Stimulated activated CD4-positive, alpha-beta T cell treated with anti-CD3 and anti-CD28 coated beads, Interleukin-2, amount 100 ng/mL, for 24 hours (primary cell): ENCODE measurements at places on chromosomes 12 and 14.
A peak's percentile ranks its signal among the peaks of the same experiment; 100 is the strongest.

GRCh38 chr14:74848768-74849167, 27.2 kb downstream of the PROX2 start:
- DNase-seq: no peak

GRCh38 chr12:104181313-104181712, 34.3 kb upstream of the TXNRD1 start:
- no peak for DNase-seq

- no peak for DNase-seq
Observed at GRCh38 chr14:68873376-68873775, 80.5 kb upstream of the ZFP36L1 start.

GRCh38 chr12:13450231-13451080, 253.9 kb downstream of the EMP1 start:
- no peak for DNase-seq

DNA sequence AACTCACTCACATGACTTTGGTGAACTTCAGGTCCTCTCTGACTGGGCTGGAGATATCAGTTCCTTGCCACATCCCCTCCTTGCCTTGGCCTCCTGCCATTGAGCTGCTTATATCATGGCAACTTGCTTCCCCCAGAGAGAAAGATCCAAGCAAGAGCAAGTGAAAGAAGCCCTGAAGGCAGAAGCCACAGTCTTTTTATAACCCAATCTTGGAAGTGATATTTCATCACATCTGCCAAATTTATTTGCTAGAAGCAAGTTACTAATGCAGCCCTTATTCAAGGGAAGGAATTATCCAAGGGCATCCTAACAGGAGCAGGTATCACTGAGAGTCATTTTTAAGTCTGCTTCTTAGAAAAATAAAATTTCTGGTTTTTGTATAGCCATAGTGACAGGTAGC, 127.8 kb downstream of the SLC38A4 start:
- no peak for DNase-seq

DNA sequence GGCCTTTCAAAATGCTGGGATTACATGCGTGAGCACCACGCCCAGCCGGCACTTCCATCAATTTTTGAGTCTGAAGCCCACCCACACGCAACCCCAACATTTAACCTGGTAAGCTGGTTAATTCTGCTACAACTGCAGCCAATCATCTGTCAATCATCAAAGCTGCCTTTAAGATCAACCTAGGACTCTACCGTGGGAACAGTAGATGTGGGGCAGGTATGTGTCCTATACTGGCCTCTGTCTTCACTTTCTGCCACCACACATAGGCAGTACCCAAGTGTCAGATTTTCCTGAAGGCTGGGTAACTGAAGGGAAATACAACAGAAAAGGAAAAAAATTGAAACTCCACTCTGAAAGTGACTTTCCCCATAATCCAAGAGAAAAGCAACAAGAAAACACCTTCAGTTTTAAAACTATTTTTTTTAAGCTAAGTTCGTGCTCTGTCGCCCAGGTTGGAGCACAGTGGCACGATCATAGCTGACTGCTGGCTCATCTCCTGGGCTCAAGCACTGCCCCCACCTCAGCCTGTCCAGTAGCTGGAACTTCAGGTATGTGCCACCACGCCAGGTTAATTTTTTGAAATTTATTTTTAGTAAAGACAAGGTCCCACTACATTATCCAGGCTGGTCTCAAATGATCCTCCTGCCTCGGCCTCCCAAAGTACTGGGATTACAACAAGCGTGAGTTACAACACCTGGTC, 22.2 kb downstream of the VCPKMT start:
- no peak for DNase-seq

DNA sequence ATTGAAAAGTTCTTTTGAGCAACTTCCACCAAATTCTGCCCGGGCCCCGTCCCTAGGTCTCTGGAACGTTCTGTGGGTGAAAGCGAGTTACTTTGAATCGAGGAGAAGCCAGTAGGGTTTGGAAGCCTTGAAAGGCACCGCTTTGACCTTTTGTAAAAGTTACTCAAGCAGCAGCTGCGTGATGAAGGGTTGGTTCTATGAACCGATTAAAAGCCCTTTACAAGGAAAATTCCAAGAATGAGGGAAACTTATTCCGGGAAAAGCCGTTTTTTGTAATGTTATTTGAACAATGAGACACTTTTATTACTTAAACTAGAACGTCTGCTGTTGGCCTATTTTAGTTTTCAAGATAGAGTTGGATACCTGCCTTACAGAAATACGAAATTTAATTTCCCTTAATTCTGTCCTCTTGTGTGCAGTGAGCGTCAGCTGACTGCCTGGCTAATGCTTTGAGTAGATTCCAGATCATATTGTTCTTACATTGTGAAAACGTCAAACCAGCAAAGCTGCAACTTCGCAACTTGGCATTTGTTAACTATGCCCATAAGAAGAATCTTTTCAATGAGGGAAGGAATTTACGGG, 906 bp downstream of the LARP4 start:
- DNase-seq: no peak

GRCh38 chr14:51847489-51847796, 13.0 kb upstream of the GNG2 start:
- no peak for DNase-seq

GRCh38 chr14:96180043-96180874, 24.4 kb upstream of the BDKRB2 start:
- DNase-seq: no peak

GRCh38 chr12:71201136-71201679, 43.4 kb upstream of the TSPAN8 start:
- DNase-seq: no peak

DNA sequence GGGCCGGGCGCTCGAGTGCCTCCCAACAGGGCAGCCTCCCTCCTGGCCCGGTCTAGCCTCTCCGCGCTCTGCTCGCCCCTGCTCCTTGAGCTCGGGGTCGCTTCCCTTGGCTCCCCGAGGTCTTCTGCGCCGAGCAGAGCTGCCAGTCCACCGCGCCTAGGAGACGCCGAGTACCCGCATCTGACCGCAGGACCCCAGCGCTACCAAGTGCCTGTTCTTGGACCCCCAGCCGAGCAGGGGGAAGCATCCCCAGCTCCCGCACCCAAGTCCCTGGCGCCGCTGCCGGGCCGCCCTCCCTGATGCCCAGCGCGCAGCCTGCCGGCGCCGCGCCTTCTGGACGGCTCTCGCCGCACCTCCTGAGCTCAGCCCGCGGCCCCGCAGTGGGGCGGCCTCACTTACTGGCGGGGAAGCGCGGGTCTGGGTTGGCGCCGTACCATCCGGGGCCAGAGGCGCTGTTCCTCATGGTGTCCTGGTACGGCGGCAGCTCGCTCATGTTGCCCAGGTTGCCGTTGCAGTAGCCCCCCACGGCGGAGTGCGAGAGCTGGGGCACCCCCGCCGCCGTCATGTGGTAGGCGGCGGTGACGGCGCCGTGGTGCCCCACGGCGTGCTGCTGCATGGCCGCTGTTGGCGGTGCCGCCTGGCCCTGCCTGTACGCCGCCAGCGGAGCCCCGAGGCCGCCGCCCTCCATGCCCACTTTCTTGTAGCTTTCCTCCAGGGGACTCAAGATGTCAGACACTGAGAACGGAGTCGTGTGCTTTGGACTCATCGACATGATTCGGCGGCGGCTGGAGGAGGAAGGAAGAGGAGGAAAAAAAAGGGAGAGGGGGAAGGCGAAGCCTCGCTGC, 1.2 kb downstream of the NKX2-1 start:
- DNase-seq: no peak

DNA sequence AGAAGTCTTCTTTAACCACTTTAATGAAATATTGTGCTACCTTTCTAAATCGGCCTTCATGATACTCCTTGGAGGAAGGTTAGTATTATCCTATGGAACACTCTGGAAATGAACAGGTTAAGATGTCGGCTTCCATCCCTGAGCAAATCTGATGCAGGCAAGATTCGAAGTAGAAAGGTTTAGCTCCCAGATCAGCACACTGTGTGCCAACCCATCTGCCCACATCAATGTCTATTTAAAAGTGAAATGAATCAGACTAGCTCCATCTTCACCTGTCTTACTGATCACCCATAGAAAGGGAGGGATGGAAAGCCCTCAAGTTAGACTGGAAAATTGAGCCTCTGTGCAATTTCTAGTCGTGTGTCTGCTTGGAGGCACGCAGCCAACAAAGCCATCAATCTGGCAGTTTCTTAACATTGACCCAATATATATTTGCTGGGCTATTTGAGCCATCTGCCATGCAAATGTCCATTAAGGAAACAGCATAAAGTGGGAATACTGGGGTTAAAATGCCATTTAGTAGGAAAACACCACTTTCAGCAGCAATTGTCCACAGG, 506.1 kb downstream of the RMST start:
- DNase-seq: no peak

DNA sequence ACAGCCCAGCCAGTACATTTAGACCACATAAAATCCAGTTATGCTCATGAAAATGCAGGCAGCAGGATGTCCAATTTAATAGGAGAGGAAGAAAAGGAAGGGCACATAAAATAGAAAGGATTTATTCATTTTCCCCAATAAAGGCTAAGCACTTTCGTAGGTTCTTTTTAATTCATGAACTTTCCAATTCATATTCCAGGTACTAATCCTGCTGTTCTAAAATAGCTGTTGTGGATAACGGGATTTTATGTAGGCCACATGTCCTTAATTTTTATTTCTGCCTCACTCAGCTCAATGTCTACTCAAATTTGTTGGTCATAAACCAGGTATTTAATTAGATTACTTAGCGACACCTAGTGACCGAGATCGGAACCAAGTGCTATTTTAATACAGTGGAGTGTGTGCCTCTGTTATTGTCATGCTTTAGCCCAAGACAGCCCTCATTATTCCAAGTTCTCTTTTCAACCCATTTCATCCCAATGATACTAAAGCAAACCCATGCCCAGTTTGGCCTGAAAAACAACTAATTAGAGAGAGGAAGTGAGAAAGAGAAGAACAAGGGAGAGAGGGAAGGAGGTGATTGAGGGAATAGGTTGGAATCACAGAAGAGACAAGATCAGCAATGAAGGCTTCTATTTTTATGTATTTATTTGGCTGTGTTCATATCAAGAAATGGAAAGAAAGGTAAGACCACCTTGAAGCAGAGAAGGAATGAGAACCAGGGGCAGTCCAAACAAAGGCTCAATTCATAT, 45.9 kb upstream of the IFNG-AS1 start:
- peak; percentile 78 for DNase-seq

GRCh38 chr14:61475316-61475715, 153.9 kb downstream of the PRKCH start:
- no peak for DNase-seq

DNA sequence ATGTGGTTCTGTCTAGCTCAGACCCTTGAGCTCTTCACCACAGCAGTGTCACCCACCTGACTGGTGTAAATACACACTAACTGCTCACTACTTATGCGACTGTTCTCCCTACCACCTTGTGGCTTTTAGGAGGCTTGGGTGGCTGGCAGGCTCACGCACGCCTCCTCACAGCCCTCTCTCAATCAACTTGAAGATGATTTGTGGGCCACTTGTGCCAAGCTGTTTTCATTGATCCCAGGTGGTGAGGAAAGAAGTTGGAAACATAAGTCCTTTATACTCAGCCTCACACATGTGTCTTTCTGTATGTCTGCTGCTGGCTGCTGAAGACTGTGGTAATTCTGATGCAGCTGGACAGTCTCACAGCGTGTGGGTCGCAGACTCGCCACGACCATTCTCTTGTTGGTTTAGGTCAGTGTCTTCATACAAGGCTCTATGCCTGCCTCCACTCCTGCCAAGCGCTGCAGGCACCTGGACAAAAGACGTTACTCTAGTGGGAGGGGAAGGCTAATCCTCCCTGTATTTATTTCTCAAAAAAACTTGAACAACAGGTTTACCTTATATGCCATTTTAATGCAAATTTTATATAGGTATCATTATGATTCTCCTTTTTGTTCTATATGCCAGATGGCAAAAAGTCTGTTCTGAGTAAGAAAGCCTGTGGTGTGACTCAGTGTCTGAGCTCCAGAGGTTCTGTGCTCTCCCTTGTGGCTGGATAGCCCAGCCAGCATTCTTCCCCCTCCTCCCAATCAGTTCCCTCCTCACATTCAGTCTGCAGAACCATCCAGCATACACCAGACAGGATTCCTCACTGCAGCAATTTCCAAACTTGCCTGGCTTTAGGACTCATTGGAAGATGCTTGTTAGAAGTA, 115.6 kb downstream of the DIP2B start:
- DNase-seq: peak; percentile 35

DNA sequence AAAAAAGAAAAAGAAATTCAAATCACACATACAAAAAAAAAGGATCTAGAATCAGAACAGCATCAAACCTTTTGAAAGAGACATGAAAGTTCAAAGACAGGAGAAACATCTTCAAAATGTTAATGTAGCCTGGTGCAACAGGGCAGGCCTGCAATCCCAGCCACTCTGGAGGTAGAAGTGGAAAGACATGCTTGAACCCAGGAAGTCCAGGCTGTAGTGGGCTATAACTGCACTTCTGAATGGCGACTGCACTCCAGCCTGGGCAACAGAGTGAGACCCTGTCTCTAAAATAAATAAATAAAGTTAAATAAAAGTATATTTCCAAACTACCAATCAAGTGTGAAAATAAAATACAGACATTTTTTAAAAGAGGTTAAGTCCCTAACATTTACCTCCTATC, 18.7 kb upstream of the AP4S1 start:
- DNase-seq: no peak

DNA sequence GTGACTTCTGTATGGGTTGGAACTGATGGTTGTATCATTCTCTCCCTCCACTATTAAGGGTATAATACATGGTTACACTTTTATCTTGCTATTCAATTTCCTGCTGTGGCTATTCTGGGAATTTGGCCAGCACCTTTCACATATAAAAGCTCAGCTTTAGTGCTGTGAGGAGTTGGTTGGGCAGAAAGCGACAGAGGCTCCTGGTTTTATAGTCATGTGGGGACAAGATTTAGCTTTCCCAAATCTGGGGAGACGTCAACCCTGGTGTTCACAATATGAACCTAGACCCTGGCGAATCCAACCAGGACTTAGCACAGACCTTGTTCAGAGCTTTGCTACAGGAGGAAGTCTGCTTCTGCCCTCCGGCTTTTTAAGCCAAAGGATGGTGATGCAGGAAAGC, 36.5 kb downstream of the FOS start:
- DNase-seq: no peak

DNA sequence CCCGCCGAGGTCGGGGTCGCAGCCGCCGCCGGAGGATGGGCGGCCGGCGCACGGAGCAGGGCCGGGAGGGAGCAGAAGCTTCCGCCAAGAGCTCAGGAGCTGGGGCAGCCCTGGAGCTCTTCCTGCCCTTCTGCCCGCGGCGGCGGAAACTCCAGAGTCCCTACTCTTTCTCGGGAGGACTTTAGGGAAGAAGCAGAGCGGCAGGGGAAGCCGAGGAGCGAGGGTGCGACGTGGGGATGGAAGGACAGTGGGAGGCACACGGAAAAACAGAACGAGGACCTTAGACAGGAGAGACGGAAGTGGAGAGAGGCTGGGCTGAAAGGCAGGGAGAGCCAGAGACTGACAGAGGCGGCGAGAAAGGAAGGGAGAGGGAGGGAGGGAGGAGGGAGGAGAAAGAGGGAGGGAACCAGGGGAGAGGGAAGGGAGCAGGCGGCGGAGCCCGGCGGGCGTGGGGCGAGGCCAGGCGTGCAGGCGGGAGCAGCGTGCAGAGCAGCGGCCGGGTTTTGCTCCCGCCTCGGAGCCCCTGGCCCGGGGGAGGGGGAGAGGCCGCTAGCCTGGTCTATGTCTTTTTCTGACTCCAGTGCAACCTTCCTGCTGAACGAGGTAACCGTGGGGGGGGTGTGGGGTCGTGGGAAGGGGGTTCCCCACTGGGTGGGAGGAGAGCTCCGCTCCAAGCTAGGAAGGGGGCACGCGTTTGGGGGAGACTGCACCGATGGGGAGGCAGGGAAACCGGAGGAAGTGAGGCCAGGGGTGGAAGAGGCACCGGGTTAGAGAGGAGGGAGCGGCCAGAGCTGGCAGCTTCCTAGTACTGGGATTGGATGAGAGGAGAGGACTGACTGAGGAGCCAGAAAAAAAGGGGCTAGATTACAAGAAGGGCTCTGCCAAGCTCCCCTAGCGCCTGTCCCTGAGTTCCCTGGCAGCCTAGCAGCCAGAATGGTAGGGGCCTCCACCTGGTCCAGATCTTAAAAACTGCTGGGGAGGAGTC, 2.9 kb upstream of the CACNB3 start:
- peak; percentile 58 for DNase-seq
